ENCODE measurements at places on chromosomes 7 and 10.

GRCh38 chr7:85164376-85164775, 22.5 kb downstream of the SEMA3D start:
- no peak for DNase-seq

DNA sequence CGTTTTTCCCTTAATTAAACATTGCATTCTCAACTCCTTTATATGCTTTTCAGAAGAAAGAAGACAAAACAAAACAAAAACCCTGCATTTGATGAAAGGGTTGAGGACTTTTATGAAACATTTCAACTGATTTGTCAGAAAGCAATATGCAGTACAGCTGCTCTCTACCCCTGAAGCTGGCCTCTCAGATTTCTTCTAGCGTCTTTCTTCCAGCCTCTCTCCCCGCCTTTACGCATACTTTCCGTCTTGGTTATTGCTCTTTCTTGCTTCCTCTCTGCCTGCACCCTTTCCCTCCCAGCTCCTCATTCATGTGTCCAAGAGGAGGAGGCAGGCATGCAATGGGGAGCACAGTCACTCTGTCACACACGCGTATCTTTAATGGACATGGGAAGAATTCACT, 91.0 kb upstream of the COL1A2 start:
- DNase-seq, result no peak

GRCh38 chr7:69776611-69777010, 178.3 kb downstream of the AUTS2 start:
- no peak for DNase-seq

DNA sequence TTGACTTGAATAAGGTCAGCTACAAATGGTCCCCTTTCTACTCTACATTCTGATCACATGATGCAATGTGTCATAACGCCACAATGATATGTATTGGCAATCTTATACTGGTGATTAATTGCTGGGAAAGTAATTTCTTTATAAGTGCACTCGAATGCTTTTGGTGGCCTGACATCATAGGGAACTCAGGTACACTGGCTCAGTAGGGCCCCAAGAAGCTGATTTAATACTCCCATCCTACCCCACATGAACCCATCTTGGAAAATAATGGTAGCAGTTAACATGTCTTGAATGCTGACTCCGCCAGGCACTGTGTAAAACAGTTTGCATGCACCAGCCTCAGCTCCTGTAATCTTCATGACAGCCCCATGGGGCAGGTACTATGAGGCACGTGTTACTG, 186.9 kb downstream of the SNX10 start:
- DNase-seq, result no peak

- DNase-seq, result no peak
Measured at GRCh38 chr7:135771961-135772638, 23.5 kb upstream of the FAM180A start.

GRCh38 chr7:79691074-79691473, 237.6 kb upstream of the MAGI2 start:
- no peak for DNase-seq

GRCh38 chr10:73119952-73120351, 9.7 kb downstream of the NUDT13 start:
- no peak for DNase-seq

Measured in NCI-H1092 (cell line).